Stimulated activated CD4-positive, alpha-beta T cell treated with anti-CD3 and anti-CD28 coated beads, Interleukin-4, amount 100 ng/mL, for 24 hours (primary cell): ENCODE measurements at places on chromosomes 12 and 14.

- no peak for DNase-seq
Observed at GRCh38 chr12:88243982-88244381, 101.9 kb downstream of the TMTC3 start.

DNA sequence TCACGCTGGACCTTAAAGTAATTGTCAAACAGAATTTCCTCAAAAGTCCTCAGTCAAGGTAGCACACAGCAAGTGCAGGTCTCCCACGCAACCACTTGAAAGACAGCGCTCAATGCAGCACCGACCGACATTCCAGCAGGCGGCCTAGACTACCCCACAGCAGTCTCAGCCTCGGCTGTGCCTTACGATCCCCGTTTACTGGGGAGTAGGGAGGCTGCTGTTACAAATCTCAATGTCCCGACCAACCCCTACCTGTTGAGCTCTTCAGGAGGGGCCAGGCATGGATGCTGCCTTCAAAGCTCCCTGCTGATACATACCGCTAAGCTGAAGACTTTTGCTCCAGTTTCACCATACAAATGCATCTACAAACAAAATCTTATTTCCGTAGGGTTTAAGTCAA is 21.8 kb downstream of the VPS37B start:
- DNase-seq = peak; percentile 56

DNA sequence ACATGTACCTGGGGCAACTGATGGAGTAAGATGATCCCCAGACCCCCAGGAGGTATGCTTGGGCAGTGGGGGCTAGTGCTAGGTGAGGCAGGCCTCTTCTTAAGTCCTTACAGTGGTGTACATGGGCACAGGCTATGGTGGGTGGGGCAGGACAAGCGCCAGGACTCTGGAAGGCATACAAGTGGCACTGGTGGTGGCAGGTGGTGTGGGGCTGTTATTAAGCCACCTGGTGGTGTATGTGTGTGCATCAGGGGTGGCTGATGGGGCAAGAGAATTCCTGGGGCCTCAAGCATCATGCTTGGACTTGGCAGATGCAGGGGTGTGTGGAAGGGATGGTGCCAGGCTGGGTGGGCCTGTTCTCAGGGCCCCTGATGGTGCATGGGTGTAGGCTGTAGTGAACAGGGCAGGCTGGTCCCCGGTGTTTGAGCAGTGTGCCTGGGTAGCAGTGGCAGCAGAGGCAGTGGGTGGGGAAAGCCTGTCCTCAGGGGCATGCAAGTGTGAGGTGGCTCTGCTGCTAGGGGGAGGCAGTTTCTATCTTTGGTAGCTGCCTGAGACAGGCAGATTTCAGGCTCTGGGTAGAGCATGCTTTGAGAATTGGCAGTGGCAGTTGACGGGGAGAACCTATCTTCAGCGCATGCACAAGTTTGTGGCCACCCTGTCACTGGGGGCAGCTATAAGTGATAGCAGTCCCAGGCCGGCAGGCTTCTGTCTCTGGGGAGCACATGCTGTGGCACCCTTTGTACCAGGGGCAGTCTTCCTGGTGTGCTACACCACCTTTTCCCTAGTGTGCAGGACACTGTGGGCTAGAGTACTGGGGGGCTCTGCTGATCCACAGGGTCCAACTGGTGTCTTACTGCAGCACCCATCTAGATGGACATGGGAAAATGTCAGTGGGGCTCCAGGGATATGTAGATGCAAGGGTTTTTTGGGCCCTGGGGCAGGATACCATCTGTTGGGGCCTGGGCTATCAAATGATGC is 52.6 kb upstream of the ABCD2 start:
- no peak for DNase-seq

- peak; percentile 13 for DNase-seq
Observed at GRCh38 chr14:50260511-50260910, 29.1 kb upstream of the SOS2 start.

- DNase-seq = no peak
Observed at GRCh38 chr12:101878243-101878821, 952 bp downstream of the DRAM1 start.

GRCh38 chr14:29235991-29236390 is 469.4 kb downstream of the FOXG1 start:
- no peak for DNase-seq

DNA sequence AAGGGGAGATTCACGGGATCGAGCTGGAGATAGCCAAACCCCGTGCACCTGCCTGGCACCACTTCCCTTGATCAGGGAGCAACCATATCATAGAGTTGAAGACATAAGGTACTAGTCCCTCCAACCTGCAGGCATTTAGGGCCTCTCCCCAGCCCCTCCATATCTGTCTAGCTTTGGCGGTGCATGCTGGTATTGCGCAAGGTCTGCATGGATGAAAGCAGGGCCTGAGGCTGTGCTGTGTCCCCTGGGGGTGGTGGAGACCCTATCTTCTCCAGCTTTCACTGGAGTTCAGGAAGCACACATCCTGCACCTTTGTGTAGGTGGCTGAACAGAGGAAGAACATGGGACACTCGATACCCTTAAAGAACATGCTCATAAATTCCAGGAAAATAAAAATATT is 46.9 kb downstream of the KCTD10 start:
- no peak for DNase-seq

- DNase-seq = no peak
Observed at GRCh38 chr14:91075553-91075952, 15.1 kb upstream of the RPS6KA5 start.

- DNase-seq = no peak
Observed at GRCh38 chr14:68141281-68142088, 321.9 kb downstream of the RAD51B start.

- DNase-seq = no peak
Observed at GRCh38 chr12:116528498-116528897, 30.7 kb upstream of the MAP1LC3B2 start.

- DNase-seq = no peak
Observed at GRCh38 chr12:126243814-126244440, 1178.7 kb downstream of the AACS start.

- no peak for DNase-seq
Observed at GRCh38 chr14:68363843-68364767, 428.8 kb downstream of the ZFP36L1 start.

- no peak for DNase-seq
Observed at GRCh38 chr14:53766601-53767000, 190.0 kb downstream of the BMP4 start.

- no peak for DNase-seq
Observed at GRCh38 chr12:2647186-2647585, 147.6 kb upstream of the FKBP4 start.

- no peak for DNase-seq
Observed at GRCh38 chr14:58479975-58480374, 52.5 kb downstream of the KIAA0586 start.
